Osteoblast (primary cell): ENCODE measurements at places on chromosomes 2 and 18. TPM values are rescaled to one million over a fixed set of nuclear protein-coding genes. Genes with fewer than 3 reads are reported as not detected.
A peak's percentile ranks its signal among the peaks of the same experiment; 100 is the strongest.

- DNase-seq = no peak
Measured at GRCh38 chr18:13461469-13461868, 242.9 kb downstream of the LDLRAD4 start.

- no peak for DNase-seq
Measured at GRCh38 chr18:2223849-2224248, 347.5 kb downstream of the METTL4 start.

DNA sequence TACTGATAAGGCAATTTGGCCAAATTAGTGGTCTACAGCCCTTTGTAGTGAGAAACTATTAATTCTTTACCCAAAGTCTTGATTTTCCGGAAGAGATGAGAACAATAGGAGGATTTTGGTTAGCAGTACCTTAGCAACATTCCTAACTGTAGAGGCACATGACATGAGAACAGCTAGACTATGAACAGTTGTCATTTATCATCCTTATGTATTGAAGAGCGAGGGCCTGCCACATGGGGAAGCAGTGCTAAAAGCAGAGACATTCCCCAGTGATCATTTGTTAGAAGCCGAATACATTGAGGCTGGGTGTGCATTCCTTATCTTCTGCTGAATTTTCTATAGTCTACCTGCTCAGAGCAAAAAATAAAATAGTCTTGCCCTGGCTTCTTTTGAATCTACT lies 65.2 kb downstream of the RBBP8 start:
- peak; percentile 32 for DNase-seq

DNA sequence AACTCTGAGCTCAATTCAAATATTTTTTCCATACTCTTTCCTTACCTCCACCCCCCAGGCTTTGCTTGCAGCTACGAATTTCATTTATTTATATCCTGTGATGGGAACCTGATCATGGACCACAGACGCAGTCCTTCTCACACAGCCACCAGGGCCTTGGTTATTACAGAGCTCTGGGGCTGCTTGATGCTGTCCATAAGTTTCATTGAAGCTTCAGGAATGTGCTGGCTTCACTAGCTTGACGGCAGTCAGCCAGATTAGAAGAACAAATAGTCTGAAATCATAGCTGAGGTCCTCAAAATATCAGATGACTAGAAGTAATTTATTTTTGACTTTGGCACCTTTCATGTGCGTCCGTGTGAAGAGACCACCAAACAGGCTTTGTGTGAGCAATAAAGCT lies 104.9 kb downstream of the VWA3B start:
- no peak for DNase-seq

- no peak for DNase-seq
Measured at GRCh38 chr18:2538844-2539243, 32.5 kb downstream of the METTL4 start.

- no peak for DNase-seq
Measured at GRCh38 chr2:124533226-124533954, 508.3 kb downstream of the CNTNAP5 start.

GRCh38 chr2:121776361-121776760 lies 20.9 kb downstream of the TSN start:
- DNase-seq = no peak

- no peak for DNase-seq
Measured at GRCh38 chr2:68237404-68237803, 14.9 kb downstream of the PPP3R1 start.

DNA sequence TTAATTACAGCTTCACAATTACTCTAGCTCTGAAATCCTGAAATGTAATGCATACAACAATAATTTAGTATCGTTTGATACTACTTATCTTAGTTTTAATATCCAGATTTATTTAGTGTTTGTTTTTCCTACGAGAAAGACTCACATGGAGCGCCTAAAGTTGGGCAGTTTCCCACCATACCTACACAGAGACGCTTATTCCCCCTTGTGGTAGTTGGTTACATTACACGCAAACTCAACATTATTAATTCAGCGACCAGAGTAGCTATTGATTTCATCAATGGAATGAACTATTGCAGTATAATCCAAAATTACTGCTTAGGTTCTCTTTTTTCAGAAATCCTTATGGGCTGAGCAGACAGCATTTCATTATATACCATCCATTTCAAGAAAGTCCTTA lies 164.0 kb upstream of the REG3G start:
- no peak for DNase-seq

- DNase-seq = no peak
Measured at GRCh38 chr2:160984426-160985077, 175.7 kb upstream of the TANK start.

GRCh38 chr2:49831698-49832367 lies 677.5 kb upstream of the FSHR start:
- no peak for DNase-seq

Gene NEUROD1
- total RNA-seq = not detected in 2 replicates

Gene LBX2
- 4.1 and 5.4 TPM in 2 replicates for total RNA-seq

Gene TDRD15
- total RNA-seq = not detected in 2 replicates

Gene CFAP210
- under 0.01 and 0.36 TPM in 2 replicates for total RNA-seq

Gene ACKR3
- 18.8 and 26.8 TPM in 2 replicates for total RNA-seq

Gene CD207
- not detected in 2 replicates for total RNA-seq

Gene TMEFF2
- total RNA-seq = under 0.01 TPM in 2 replicates
